ENCODE measurements at places on chromosomes 2 and 18.

DNA sequence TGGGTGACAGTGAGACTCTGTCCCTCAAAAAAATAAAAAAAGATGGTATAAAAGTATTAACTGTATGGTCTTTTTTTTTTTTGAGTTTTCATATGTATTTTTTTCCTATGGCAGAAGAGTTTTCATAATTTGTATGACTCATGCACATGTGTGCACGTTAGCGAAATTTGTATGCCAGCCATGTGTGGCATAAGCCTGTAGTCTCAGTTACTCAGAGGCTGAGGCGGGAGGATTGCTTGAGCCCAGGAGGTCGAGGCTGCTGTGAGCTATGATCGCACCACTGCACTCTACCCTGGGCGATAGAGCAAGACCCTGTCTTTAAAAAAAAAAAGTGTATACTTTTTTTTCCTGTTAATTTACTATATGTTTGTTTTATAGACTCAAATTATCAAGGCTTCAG is 160.8 kb downstream of the TGIF1 start:
- DNase-seq: no peak

DNA sequence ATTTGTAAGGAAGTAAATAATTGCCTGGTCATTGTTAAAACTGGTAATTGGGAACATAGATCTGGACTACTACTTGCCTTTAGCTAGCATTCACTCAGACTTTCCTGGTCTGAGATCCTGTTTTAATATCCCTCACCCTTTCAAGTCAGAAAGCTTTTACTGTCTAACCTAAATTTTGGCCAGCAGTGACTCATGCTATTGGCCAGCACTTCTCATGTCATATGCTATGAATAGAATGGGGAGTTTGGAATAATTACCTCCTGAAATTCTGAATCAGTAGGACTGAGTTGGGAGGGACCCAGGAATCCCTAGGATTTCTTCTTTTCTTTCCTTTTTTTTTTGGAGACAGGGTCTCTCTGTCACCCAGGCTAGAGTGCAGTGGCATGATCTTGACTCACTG is 19.3 kb downstream of the STK36 start:
- DNase-seq: no peak

DNA sequence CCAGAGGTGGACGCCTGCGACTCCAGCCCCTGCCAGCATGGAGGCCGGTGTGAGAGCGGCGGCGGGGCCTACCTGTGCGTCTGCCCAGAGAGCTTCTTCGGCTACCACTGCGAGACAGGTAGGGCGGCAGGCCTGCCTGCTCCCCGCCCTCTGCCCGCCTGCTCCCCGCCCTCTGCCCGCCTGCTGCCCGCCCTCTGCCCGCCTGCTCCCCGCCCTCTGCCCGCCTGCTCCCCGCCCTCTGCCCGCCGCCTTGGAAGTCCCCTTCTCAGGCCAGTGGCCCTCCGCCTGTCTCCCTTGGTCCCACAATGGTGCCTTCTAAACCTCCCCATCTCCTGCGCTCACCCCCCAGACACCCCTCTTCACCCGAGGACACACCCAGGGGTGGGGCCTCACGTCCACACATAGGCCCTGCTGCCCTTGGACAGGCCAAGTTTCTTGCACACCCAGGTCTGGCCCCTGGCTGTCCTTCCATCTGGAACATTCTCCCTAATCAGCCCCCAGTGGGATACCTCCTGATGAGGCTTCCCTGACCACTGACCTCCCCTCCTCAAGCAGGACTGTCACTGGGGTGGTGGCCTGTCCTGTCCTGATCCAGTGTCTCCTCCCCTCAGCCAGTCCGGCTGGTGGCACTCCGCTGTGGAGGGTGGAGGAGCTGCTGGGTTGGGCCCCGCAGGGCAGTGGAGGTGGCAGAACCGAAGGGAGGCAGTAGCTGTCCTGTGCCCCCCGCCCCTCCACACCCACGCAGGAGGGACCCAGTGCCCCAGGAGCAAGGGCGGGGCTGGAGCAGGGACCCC is 37.9 kb downstream of the MTERF4 start:
- peak; percentile 52 for DNase-seq

DNA sequence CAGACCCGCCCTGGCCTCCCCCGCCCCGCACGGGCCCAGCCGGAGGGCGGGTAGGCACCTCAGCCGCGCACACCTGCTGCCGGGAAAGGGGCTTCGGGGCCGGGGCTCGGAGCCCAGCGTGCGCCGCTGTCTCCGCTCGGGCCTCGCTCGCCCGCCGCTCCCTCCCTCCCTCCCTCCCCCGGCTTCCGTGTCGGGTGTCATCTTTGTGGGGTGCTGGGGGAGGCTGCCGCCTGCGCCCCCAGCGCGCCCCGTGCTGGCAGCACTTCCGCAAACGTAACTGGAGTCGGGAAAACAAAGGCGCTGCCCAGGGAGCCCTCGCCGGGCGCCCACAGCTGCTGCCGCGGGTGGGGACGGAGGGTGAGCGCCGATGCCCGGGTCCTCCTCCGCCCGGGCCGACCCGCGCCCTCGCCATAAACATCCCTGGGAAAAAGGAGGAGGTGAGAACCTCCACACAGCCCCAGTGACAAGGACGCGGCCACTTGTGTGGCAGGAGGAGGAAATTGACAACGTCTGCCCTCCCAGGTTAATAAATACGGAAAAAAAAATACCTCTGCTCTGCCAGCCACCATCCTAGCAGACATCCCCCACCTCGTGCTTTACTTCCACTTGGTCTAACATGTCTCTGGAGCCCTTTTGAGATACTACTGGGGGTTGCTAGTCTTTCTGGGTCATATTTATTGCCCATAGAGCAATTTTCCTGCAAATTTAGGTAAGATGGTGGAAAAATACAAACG is 550 bp downstream of the MFSD6 start:
- DNase-seq: peak; percentile 60

DNA sequence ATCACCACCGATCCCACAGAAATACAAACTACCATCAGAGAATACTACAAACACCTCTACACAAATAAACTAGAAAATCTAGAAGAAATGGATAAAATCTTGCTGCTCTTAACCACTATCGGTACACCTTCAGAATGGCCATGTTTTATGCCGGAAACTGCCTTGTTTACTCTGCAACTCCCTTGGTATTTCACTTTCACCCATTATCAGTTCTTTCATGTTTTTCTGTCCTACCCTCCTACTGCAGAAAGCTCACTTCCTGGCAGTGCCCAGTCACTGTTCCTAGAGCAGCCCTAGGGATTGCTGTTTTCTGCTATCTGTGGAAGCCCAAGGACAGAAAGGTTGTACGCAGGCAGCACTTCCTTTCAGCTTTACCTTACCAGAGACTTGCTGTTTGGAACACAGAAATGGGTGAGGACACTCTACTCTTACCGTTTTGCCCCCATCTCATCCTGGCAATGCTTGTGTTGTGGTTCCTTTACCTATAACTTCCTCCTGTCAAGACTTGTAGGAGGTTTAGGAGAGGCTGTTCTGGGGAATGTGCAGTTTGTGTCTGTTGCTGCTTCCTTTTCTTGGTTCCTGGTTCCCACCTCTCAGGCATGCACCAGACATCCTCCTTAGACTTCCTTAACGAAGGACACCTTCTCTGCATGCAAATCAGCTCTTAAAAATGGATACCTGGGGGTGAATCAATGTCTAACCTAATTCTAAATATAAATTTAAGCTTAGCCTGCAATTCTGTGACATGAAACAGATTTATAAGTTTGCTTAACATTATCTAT is 394.4 kb downstream of the SPAG16 start:
- no peak for DNase-seq

DNA sequence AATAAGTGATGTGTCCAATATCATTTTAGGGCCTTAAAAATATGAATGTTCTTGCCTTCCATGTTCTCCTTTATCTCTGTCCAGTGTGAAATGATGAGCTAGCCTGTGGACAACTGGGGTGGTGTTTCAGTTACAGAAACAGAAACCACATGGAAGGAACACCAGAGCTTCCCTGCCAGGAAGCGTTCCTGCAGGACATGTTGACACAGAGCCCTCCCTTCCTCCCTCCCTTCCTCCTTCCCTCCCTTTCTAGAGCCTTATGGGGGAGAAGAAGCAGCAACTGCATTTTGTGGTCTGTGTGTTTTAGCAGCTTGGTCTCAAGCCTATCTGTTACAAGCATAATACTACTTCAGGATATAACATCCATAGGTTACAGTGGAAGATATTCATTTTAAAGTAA is 539.7 kb upstream of the NETO1 start:
- DNase-seq: no peak

GRCh38 chr2:161030260-161031063 is 129.8 kb upstream of the TANK start:
- DNase-seq: no peak

- no peak for DNase-seq
Observed at GRCh38 chr18:26901020-26901419, 35.5 kb upstream of the AQP4 start.

- peak; percentile 3 for DNase-seq
Observed at GRCh38 chr2:120926463-120927264, 191.0 kb downstream of the GLI2 start.

- DNase-seq: no peak
Observed at GRCh38 chr2:121095257-121096080, 189.5 kb downstream of the TFCP2L1 start.

DNA sequence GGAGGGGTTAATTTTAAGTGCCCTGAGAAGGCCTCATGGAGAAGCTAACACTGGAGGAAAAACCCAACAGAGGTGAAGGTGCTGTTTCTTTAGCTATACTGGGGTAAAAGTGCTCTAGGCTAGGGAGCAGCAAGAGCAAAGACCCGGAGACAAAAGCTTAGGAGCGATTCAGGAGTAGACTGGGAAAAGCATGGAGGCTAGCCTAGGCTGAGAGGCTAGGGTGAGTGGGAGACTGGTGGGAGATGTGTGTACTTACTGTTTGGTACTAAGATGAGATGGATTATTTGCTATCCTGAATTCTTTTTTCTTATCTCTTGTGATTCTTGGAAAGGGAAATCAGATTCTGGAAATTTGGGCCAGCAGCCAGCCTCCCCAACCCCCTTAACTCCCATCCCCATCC is 2.0 kb downstream of the GIGYF2 start:
- DNase-seq: no peak

DNA sequence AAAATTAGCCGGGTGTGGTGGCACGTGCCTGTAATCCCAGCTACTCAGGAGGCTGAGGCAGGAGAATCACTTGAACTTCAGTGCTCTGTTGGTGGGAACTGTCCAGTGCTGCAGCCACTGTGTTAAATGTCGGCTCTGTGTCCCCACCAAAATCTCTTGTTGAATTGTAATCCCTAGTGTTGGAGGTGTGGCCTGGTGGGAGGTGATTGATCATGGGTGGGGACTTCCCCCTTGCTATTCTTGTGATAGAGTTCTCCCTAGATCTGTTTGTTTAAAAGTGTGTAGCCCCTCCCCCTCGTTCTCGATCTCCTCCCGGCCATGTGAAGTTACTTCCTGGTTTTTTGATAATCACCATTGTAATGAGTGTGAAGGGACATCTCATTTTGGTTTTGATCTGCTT is 9.8 kb upstream of the RPL31 start:
- no peak for DNase-seq

DNA sequence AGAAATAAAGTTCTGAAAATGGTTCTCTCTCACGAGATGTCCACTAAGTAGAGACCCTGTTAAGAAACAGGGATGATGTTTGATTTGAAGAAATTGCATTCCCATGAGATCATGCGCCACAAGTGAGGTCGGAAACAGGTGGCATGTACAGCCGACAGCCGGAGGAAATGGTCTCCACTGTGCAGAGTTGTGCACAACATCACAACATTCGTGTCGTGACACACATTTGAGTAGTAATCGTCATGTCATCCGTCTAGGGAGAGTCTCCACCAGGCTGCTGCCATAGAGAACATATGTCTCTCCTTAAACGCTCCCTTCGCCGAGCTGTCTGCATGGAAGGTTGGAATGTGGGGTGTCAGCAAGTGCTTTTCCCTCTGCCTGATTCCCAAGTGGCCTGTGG is 84.7 kb downstream of the ASAP2 start:
- no peak for DNase-seq

DNA sequence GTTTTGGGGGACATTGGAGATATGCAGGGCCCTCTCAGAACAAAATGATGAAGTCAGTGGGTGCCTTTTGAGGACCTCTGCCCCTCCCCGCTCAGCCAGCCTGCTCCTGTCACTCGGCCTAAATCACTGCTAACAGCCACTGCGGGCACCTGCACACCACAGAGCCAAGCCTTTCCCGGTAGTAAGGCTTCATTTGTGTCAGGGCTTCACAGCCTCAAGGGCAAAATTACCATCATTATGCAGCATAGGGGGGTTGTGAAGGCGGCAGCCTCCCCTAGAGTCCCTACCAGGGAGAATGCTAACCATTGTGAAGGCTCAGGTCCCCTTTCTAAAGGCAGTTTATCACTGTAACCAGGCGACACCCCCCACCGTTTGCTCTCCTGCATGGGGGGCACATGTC is 519.8 kb upstream of the MYT1L start:
- DNase-seq: peak; percentile 39

- no peak for DNase-seq
Observed at GRCh38 chr2:226913641-226914040, 77.8 kb downstream of the RHBDD1 start.

- peak; percentile 21 for DNase-seq
Observed at GRCh38 chr2:126793885-126794613, 104.6 kb upstream of the TEX51 start.

- peak; percentile 36 for DNase-seq
Observed at GRCh38 chr2:141423124-141423523, 707.7 kb downstream of the LRP1B start.

DNA sequence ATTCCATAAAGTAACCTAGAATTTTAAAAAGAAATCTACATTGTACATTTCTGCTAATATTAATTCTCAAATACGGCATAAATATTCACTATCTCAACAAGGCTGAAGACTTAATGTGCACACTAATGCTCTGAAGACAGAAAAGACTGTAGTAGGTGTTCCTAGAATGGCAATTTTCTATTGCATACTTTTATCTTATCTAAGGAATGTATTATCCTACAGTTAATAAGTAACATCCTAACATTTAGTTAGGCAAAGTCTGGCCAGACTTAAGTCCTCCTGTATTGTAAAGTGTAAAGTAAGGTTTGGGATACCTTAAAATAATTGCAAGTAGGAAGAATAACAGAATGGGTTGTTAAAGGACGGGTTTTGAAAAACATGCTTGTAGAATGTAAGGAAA is 42.2 kb downstream of the CHST9 start:
- DNase-seq: no peak

DNA sequence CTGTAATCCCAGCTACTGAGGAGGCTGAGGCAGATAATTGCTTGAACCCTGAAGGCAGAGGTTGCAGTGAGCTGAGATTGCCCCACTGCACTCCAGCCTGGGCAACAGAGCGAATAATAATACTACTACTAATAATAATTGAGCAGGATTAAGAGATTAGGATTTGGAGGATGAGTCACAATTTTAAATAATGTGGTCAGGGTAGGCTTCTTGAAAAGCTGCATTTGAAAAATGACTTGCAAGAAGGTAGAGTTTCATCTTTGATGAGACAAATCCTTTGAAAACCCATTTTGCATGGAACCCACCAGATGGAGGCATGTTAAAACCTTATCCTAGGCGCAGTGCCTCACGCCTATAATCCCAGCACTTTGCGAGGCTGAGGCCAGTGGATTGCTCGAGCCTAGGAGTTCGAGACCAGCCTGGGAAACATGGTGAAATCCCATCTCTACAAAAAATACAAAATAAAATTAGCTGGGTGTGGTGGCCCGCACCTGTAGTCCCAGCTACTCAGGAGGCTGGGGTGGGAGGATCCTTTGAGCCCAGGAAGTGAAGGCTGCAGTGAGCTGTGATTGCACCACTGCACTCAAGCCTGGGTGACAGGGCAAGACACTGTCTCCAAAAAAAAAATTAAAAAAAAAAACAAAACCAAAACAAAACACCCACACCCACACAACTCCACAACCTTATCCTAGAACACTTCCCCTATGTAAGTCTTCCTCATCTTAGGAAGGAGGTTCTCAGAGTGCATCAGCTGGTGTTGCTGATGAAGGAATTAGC is 3.3 kb upstream of the ATP8B1 start:
- no peak for DNase-seq
